Pancreas (tissue), 10 donors: ENCODE measurements at places on chromosomes 5 and 9.

GRCh38 chr5:108747774-108748400 is at the start of gene FER:
TSS of gene FER (plus strand) at chr5:108747897. CDS start at chr5:108798183, 50,286 bp downstream.
- no peak for DNase-seq

DNA sequence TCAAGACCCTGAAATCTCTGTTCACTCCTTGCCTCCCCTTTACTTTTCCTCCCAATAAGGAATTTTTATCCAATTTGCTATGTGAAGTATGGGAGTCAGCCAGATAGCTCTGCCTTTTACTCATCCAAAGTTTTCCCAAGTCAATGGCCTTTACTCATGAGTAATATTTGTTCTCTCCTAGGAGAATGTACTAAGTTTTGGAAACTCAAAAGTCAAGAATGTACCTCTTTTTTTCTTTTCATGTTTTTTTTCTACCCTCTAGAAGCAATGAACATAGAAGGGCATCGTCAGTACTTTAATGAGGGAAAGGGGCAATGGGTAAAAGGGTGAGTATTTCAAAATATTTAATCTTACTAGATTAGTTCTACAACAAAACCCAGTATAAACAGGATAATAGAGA is 140.2 kb upstream of the SGCD start:
- DNase-seq = no peak

DNA sequence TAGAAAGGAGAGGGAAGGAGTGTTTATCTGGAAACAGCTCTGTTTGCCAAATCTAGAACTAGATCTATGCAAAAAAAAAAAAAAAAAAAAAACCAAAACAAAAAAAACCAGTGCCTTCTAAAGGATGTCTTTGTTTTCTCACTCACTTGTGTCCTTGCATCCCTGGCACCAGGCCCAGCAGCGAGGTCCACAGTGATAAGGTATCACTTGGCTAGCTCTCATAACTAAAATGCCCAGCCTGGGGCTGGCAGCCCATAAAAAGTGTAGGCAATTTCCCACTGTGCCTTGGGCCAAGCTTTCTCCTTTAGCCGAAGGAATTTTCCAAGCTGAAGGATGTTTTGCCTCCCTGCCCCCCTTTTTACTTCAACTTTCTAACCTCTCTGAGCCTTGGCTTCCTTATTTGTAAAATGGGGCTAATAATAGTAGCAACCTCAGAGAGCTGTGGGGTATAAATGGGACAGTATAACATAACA is 20.8 kb downstream of the RGS3 start:
- peak; percentile 83 for DNase-seq

GRCh38 chr5:143678148-143678905 is 133.6 kb upstream of the HMHB1 start:
- no peak for DNase-seq

- DNase-seq = no peak
These were observed 519 bp upstream of the RAD50 start for GRCh38 chr5:132556153-132556762.

- DNase-seq = no peak
These were observed 910 bp upstream of the GARNL3 start for GRCh38 chr9:127263664-127264063.

- no peak for DNase-seq
These were observed 29.1 kb upstream of the ANKRD31 start for GRCh38 chr5:75265731-75266130.

- DNase-seq = no peak
These were observed 276.4 kb downstream of the FBXL7 start for GRCh38 chr5:15776346-15776745.

DNA sequence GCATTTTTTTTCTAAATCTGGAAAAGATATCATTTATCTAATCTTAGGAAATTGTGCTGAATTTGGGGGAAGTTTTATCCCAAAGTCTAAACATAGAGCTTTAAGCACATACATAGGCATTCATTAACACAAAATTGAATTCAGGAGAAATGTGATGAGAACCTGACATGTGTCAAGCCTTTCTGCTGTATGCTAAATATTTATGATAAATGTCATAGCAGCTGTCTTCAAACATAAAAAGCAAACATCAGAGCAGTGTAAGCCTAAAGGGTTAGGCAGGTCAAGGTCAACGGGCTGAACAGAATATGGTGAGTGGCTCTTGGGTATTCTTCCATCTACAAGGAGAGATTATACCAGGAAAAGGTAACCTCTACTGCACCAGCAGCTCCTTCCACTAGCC is 737.2 kb upstream of the ZNF608 start:
- DNase-seq = no peak

- DNase-seq = no peak
These were observed 137.5 kb downstream of the MAT2B start for GRCh38 chr5:163642904-163643303.

DNA sequence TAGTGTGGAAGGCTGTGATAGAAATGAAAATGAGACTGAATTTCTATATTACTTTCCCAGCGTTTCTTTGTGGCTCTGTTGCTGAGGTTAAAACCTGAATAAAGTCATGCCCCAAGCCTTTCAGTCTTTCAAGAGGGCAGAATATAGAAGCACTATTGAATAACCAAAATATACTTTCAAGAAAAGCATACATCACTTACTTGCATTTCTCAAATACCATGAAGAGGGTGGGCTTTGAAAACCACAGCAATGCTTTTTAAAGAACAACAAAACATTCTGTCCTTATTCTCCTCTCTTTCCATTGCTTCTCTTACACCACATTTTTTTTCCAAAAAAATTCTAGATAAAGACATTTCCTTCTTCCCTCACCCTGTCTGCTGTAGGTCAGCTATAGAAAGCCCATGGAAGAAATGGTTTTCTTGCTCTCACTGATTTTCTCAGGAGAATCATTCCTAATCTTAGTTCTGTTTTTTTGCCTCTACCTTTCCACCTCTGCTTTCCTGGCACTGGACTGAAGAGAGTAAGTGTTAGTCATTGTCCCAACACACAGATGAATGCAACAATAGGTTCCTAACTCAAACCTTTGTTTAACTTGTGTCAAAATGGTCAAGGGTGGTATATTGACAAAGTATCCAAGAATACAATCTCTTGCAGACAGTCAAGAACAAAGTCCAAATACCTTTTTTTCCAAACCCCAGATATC is 51.6 kb downstream of the NUDT12 start:
- DNase-seq = no peak

DNA sequence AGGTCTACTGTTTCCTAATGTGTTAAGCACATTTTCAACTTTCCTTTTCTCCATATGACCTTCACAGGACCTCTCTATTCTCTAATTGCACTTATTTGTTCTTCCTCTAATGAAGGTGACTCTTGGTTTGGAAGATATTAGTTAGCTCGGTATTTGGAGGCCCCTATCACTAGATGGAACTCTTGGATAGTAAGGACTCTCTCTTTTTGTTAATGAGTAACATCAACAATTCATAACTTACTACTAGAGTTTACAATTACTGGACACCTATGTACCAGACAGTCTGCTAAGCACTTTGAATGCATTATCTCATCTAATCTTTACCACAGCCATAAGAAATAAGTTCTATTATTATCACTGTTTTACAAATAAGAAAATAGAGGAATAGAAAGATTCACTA is 23.4 kb upstream of the PAM start:
- no peak for DNase-seq

GRCh38 chr9:87445646-87446045 is 52.0 kb upstream of the DAPK1 start:
- peak; percentile 49 for DNase-seq

- peak; percentile 99 for DNase-seq
These were observed 3.5 kb upstream of the PDLIM7 start for GRCh38 chr5:177500685-177501522.

DNA sequence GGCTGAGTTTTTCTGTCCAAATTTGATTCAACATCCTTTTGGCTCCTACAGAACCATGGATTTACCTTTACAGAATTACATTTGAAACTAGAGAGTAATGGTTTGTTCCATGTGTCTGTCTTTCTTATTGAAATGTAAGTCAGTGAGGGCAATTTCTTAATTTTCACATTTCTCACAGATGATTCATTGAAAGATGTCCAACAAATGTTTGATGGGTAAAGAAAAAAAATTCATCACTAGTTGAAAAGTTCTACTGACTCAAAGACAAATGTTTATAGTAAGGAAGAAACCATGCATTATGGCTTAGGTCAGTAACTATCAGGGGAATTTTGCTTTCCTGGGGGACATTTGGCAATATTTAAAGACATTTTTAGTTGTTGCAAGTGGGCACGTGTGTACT is 131.6 kb upstream of the TRPM3 start:
- no peak for DNase-seq

- no peak for DNase-seq
These were observed 38.4 kb downstream of the SMC5 start for GRCh38 chr9:70297141-70297540.

DNA sequence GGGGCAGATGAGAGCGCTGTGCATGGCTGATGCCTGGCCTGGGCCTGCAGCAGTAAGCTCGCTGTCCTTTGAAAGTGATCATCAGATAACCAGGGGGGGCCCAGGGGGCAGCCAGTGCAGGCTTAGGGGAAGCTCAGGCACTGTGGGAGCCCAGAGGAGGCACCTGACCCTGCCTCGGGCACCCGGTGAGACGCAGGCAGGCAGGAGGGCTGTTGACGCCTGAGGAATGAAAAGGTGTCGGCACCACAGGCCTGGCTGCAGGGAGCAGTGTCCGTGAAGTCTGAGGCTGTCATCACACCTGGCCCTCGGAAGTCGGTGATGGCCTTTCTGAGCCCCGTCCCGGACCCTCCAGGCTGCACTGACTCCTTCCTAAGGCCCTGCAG is 84.6 kb downstream of the RXRA start:
- DNase-seq = no peak

- DNase-seq = no peak
These were observed 592.2 kb downstream of the ANXA1 start for GRCh38 chr9:73743826-73744225.

GRCh38 chr5:60184606-60185005 is 291.1 kb upstream of the PDE4D start:
- DNase-seq = no peak

DNA sequence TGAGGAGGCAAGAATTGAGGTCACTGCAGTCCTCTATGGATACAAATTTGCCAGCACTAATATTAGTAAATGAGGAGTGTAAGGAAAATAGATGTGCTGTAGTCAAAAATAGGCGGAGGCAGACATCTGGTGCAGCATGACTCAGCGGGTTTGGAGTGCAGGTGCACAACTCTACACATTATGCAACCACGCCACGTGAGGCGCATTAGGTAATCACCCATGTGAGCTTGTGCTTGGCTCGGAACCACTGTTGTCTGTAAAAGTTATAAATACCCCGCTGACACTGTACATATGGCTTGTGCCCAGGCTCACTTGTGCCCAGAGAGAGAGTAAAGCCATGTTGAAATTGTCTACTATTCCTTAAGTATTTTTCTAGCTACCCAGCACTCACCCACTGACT is 623.5 kb upstream of the NUDT12 start:
- no peak for DNase-seq

DNA sequence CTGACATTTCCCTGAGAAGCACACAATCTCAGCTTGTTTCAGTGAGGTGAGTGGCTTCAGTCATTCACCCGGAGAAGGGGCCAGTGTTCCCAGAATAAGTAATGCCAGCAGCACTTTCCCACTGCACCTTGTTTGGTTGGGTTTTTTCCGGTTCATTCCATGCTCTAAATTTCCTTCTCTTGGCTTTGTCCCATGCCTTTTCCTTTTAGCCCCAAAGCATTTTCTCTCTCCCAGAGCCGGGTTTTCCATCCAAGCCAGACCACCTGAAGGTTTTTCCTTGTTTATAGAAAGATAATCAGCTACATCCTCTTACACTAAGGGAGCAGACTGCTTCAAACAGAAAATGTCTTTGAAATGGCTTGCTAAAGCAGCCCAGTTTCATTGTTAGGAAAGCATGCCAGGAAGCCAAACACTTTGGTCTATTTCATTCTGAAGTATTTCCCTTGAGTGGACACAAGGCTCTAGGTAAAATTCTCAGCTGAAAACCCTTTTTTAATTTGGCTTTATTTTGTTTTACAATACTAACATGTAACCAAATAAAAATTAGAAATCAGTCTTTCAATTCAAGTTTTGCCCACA is 501.6 kb downstream of the DTWD2 start:
- no peak for DNase-seq

DNA sequence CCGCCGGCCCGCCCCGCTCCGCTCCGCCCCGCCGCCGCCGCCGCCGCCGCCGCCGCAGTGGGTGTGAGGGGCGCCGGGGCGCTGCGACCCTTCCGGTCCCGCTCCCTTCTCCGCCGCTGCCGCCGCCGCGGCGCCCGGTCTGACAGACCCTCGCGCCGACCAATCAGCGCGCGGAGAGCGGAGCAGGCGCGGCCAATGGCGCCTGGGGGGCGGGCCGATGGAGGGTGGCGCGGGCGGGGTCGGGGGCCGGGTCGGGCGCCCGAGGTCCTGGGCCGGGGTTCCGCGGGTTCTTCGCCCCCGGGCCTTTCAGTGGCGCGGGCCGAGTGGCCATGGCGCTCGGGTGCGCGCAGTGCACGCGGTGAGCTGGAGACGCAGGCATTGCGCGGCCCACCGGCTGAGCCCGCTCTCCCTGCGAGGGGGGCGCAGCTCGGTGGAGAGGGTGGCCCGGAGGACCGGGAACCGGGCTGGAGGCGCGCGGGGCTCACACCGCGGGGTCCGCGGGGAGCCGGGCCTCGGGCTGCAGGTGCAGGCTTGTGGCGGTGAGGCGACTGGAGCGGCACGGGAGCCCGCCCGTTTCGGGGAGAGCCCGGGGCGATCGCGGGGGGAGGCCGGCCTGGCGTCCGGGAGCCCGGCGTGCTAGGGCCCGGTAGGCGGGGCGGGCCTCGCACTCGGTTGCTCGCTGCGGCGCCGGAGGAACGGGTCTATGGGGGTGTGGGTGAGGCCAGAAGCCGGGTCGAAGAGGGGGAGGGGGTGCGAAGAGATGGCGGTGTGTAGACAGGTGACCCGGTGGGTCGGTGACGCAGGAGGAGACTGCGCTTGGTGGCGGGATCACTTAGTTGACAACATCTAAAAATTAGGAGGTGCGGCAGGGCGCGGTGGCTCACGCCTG is at the start of gene MAPK9:
TSS of gene MAPK9 (minus strand) at position 141 of the 889 bp plus-strand sequence. CDS start 11,522 bp downstream, outside the sequence.
- DNase-seq = peak; percentile 84

DNA sequence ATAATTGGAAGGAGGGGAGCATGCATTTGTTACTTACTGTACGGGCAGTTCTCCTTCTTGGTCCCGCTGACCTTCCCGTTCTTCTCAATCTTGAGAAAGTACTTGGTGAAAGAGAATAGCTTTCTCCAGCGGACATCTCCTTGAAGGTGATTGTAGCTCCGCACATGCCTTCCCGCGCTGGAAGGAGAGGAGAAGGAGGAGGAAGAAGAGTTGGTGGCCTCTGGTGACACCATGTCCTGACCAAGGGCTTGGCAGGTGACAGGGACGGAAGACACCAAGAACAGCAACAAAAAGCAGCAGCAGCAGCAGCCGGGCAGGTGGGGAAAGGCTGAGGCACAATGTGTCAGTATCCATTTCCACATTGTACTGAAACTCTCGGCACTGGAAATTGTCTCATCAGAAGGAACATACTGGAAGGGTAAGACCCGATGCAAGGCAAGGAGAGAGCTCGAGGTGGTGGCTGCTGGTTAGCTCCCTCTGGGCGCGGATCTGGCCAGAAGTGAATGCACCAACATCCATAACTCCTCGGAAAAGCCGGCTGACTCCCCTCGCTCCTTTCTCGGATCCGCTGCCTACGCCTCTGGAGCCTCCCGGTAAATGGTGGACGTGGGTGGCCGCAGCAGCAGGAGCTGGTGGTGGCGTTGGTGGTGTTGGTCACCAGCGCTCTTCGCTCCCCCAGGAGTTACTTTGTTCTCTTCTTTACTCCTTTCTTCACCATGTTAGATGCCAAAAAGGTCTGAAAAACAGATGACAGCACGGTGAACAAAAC is 715 bp downstream of the FGF10 start:
- DNase-seq = peak; percentile 44
